ENCODE measurements at places on chromosomes 5 and 9. TPM values are rescaled to one million over a fixed set of nuclear protein-coding genes. Genes with fewer than 3 reads are reported as not detected.

- no peak overlapping the region for H3K4me3 ChIP-seq
- H3K36me3 ChIP-seq: no peaks in the 10 kb centered on the region
- H3K27ac ChIP-seq: no peak overlapping the region
- H3K27me3 ChIP-seq: no peaks in the 10 kb centered on the region
Measured at GRCh38 chr5:14895301-14895700, 23.7 kb upstream of the ANKH start.

- no peaks in the 10 kb centered on the region for H3K4me1 ChIP-seq
- no peaks in the 10 kb centered on the region for H3K36me3 ChIP-seq
- H3K27me3 ChIP-seq: no peaks in the 10 kb centered on the region
- no peak overlapping the region for H3K4me3 ChIP-seq
- DNase-seq: no peak
Measured at GRCh38 chr9:23615569-23615968, 210.5 kb downstream of the ELAVL2 start.

ADGRV1 gene
- total RNA-seq: 0.14 TPM

DNA sequence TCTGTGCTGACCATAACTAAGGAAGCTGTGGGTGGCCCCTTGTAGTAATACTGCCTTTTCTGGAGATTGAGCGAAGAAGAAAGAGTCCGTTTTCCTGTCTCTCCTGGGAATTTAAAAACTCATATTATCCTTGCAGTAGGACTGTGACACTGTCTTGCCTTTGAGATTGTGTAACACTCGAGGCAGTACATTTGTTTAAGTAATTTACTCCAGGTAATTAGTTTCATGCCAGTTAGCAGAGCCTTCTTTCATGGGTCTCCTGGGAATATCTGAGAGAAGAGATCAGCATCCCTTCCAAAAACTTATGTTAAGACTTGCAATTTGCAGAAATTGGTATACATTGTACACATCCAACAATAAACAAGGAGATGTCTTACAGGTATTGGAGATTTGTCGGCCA lies 405.6 kb downstream of the DMRT2 start:
- peaks cover 4% of the 10 kb centered on the region for H3K4me1 ChIP-seq
- peaks cover 3% of the 10 kb centered on the region for H3K27me3 ChIP-seq
- H3K4me3 ChIP-seq: no peak overlapping the region
- DNase-seq: no peak

- peaks cover 35% of the 10 kb centered on the region for H3K4me1 ChIP-seq
- no peaks in the 10 kb centered on the region for H3K27me3 ChIP-seq
- peaks cover 1% of the 10 kb centered on the region for H3K36me3 ChIP-seq
- DNase-seq: no peak
- peak overlapping the region; percentile 93 for H3K27ac ChIP-seq
- peak overlapping the region; percentile 85 for H3K4me3 ChIP-seq
Measured at GRCh38 chr5:81850501-81851357, 99.8 kb upstream of the SSBP2 start.

- H3K4me1 ChIP-seq: no peaks in the 10 kb centered on the region
- H3K4me3 ChIP-seq: no peak overlapping the region
- no peak overlapping the region for H3K27ac ChIP-seq
- no peaks in the 10 kb centered on the region for H3K36me3 ChIP-seq
Measured at GRCh38 chr5:137344723-137345322, 154.3 kb downstream of the SPOCK1 start.

GFI1B gene
- total RNA-seq: not detected

DBH gene
- total RNA-seq: not detected

SPAG8 gene
- total RNA-seq: 0.68 TPM

GRCh38 chr5:147963436-147963835 lies 57.1 kb upstream of the C5orf46 start:
- no peak overlapping the region for H3K27ac ChIP-seq
- no peak overlapping the region for H3K4me3 ChIP-seq
- H3K4me1 ChIP-seq: no peaks in the 10 kb centered on the region

DOLPP1 gene
- total RNA-seq: 20.8 TPM

DNA sequence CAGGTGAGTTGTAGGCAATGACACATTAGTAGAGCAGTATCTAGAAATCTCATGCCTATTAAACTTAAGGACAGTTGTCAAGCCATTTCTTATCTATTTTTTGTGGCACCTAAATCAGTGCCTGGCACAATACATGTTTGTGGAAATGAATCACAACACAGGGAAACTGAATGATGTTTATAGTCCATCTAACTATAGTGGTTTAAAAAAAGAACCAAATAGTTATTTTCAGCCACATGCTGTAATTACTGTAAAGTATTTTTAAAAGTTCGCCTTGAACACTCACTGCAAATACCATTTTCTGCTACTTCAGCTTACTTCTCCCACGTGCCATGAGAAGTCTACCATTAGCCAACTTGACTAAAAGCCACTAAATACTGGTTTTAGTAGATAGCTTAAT lies 21.9 kb downstream of the FNBP1 start:
- H3K4me1 ChIP-seq: peaks cover 86% of the 10 kb centered on the region
- no peak overlapping the region for H3K4me3 ChIP-seq
- DNase-seq: no peak

- peaks cover 7% of the 10 kb centered on the region for H3K4me1 ChIP-seq
- peaks cover 6% of the 10 kb centered on the region for H3K36me3 ChIP-seq
Measured at GRCh38 chr9:94761481-94761880, 35.0 kb downstream of the AOPEP start.

DNA sequence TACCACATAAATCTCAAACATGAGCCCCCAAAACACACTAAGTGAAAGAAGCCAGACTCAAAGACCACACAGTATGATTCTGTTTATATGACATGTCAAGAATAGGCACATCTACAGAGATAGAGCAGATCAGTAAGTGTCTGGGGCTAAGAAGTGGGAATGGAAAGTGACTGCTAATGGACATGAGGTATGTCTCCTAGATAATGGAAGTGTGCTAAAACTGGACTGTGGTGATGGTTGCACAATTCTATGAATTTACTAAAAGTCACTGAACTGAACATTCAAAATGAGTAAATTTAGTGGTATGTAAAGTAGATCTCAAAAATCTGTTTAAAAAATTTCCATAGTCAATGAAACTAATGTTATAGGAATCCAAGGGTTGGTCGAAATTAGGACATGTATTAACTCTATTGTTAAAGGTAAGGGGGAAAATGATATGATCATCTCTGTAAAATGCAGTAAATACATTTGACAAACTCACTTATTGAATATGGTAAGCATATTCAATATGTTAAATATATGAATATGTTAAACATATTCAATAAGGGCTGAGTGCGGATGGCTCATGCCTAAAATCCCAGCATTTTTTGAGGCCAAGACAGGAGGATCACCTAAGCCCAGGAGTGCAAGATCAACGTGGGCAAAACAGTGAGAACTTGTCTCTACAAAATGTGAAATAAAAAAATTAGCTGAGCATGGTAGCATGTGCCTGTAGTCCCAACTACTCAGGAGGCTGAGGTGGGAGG lies 51.7 kb downstream of the NUP155 start:
- DNase-seq: no peak
- no peaks in the 10 kb centered on the region for H3K27me3 ChIP-seq

CNTNAP3B gene
- not detected for total RNA-seq

PCDHB10 gene
- total RNA-seq: not detected

ADAMTS13 gene
- 1.0 TPM for total RNA-seq

- no peak for DNase-seq
- no peak overlapping the region for H3K27ac ChIP-seq
- H3K36me3 ChIP-seq: no peaks in the 10 kb centered on the region
- peaks cover 2% of the 10 kb centered on the region for H3K4me1 ChIP-seq
- peaks cover 8% of the 10 kb centered on the region for H3K27me3 ChIP-seq
Measured at GRCh38 chr5:171724468-171725204, 61.0 kb upstream of the SMIM23 start.

GRCh38 chr9:131253891-131254491 lies 22.3 kb downstream of the FAM78A start:
- H3K4me1 ChIP-seq: peaks cover 48% of the 10 kb centered on the region
- no peaks in the 10 kb centered on the region for H3K27me3 ChIP-seq
- DNase-seq: no peak
- H3K4me3 ChIP-seq: no peak overlapping the region
- peak overlapping the region; percentile 14 for H3K27ac ChIP-seq
- no peaks in the 10 kb centered on the region for H3K36me3 ChIP-seq

- DNase-seq: no peak
- H3K4me3 ChIP-seq: peak overlapping the region; percentile 95
- H3K27ac ChIP-seq: peak overlapping the region; percentile 99
Measured at GRCh38 chr9:127423476-127423933, 677 bp upstream of the ZNF79 start.

DNA sequence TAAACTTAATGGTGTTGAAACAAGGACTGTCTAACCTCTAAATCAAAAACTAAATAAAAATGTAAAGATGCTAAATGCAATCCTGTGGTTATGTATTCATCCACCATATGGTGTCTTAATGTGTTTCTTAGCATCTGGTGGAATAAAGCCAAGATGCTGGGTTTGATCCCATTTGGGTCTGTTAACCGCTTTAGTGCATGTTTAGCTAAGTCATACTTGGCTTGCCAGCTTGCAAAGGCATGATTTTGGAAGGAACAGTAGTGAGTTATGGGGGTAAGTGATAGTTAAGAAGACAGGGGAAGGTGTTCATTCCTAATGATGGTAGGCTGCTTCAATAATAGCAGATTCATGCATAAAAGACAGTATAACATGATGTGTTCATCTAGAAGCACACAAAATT lies 139.0 kb upstream of the SLC27A6 start:
- no peak overlapping the region for H3K27ac ChIP-seq
- no peaks in the 10 kb centered on the region for H3K27me3 ChIP-seq
- no peaks in the 10 kb centered on the region for H3K4me1 ChIP-seq
- DNase-seq: no peak
- H3K4me3 ChIP-seq: no peak overlapping the region

DNA sequence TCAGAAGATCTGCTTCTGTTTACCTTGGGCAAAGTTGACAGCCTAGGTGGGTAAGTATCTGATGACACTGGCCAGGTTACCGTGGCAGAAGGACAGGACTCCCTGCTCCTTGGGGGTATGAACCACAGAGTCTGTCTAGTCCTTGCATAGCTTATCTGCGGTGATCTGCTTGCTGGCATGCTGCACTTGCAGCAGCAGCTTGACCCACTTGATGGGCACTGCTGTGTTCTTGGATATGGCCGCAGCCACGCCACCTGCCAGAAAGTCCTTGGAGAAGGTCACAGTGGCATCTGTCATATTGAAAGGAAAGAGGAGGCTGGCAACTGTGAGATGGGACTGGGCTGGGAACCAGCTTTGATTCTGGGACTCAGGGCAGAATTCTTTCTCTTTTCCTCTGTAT lies 35.9 kb upstream of the POC5 start:
- no peak overlapping the region for H3K27ac ChIP-seq
- H3K4me3 ChIP-seq: no peak overlapping the region
- no peak for DNase-seq
- peaks cover 6% of the 10 kb centered on the region for H3K27me3 ChIP-seq

ARID3C gene
- total RNA-seq: not detected

GRCh38 chr5:171201310-171201709 lies 107.7 kb upstream of the TLX3 start:
- H3K4me3 ChIP-seq: no peak overlapping the region
- H3K27ac ChIP-seq: no peak overlapping the region
- no peaks in the 10 kb centered on the region for H3K36me3 ChIP-seq
- H3K4me1 ChIP-seq: no peaks in the 10 kb centered on the region
- H3K27me3 ChIP-seq: peaks cover 12% of the 10 kb centered on the region
- DNase-seq: no peak

- DNase-seq: no peak
- H3K36me3 ChIP-seq: no peaks in the 10 kb centered on the region
- H3K27ac ChIP-seq: no peak overlapping the region
- no peaks in the 10 kb centered on the region for H3K27me3 ChIP-seq
- no peak overlapping the region for H3K4me3 ChIP-seq
- H3K4me1 ChIP-seq: no peaks in the 10 kb centered on the region
Measured at GRCh38 chr9:135379540-135380267, 99.9 kb upstream of the PPP1R26 start.

- H3K27ac ChIP-seq: peak overlapping the region; percentile 78
- H3K27me3 ChIP-seq: peaks cover 3% of the 10 kb centered on the region
- H3K4me3 ChIP-seq: no peak overlapping the region
Measured at GRCh38 chr5:54387659-54388232, 67.8 kb upstream of the HSPB3 start.

FBXL7 gene
- total RNA-seq: not detected

GRCh38 chr5:59055745-59056448 lies 473.0 kb downstream of the RAB3C start:
- no peak overlapping the region for H3K27ac ChIP-seq
- H3K27me3 ChIP-seq: no peaks in the 10 kb centered on the region
- DNase-seq: no peak
- no peaks in the 10 kb centered on the region for H3K4me1 ChIP-seq

KLF9 gene
- total RNA-seq: 25.5 TPM

GKAP1 gene
- 3.1 TPM for total RNA-seq

GRCh38 chr9:71271602-71272001 lies 150.2 kb upstream of the TRPM3 start:
- no peak for DNase-seq
- no peaks in the 10 kb centered on the region for H3K36me3 ChIP-seq
- no peaks in the 10 kb centered on the region for H3K4me1 ChIP-seq

RASGEF1C gene
- total RNA-seq: not detected

SPAAR gene
- not detected for total RNA-seq

PTCD2 gene
- total RNA-seq: 14.4 TPM

SIGMAR1 gene
- total RNA-seq: 113 TPM

DNA sequence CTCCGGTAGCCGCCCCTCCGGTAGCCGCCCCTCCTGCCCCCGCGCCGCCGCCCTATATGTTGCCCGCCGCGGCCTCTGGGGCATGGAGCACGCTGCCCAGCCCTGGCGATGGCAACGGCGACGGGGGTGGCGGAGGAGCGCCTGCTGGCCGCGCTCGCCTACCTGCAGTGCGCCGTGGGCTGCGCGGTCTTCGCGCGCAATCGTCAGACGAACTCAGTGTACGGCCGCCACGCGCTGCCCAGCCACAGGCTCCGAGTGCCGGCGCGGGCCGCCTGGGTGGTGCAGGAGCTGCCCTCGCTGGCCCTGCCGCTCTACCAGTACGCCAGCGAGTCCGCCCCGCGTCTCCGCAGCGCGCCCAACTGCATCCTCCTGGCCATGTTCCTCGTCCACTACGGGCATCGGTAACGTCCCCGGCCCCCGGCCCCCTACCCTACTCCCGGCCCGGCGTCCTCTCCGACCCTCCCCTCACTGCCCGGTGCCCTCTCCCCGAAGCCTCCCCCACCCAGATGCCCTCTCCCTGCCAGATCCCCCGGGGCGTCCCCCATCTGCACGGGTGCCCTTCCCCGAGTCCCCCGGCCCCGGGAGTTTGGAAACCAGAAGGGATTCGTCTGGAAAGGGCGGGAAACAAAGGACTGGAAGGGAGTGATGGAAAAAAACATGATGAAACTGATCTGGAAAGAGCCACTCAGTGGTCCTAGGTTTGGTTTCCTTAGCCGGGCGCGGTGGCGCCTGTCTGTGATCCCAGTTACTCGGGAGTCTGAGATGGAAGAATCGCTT lies 417 bp downstream of the SRD5A1 start:
- no peaks in the 10 kb centered on the region for H3K27me3 ChIP-seq
- peak overlapping the region; percentile 94 for H3K4me3 ChIP-seq
- H3K27ac ChIP-seq: peak overlapping the region; percentile 86
- H3K36me3 ChIP-seq: peaks cover 44% of the 10 kb centered on the region
- DNase-seq: no peak

- no peak overlapping the region for H3K27ac ChIP-seq
- no peaks in the 10 kb centered on the region for H3K36me3 ChIP-seq
- no peak overlapping the region for H3K4me3 ChIP-seq
- H3K4me1 ChIP-seq: no peaks in the 10 kb centered on the region
- no peaks in the 10 kb centered on the region for H3K27me3 ChIP-seq
- no peak for DNase-seq
Measured at GRCh38 chr5:15544039-15544438, 44.1 kb downstream of the FBXL7 start.

MRNIP gene
- total RNA-seq: 13.9 TPM

GMCL2 gene
- total RNA-seq: not detected

PGM5 gene
- not detected for total RNA-seq

Data from activated naive CD8-positive, alpha-beta T cell treated with anti-CD3 and anti-CD28 coated beads for 36 hours (primary cell).